Pancreas (tissue), 10 donors: ENCODE measurements at places on chromosomes 12 and 14.

DNA sequence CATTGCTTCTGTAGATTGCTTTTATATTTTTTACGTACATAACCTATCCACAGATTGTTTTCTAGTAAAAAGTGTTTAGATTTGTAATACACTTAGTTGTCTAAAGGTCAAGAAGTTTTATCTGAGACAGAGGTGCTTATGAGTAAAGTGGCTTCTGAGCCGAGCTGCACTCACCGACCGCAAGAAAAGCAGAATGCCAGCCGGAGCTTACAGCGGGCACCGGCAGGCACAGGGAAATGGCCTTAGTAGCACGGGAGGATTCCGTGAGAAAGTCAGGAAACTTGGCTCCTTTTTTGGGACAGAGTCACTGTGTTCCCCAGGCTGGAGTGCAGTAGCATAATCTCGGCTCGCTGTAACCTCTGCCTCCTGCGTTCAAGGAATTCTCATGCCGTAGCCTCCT is 29.8 kb downstream of the PIWIL1 start:
- DNase-seq = no peak

DNA sequence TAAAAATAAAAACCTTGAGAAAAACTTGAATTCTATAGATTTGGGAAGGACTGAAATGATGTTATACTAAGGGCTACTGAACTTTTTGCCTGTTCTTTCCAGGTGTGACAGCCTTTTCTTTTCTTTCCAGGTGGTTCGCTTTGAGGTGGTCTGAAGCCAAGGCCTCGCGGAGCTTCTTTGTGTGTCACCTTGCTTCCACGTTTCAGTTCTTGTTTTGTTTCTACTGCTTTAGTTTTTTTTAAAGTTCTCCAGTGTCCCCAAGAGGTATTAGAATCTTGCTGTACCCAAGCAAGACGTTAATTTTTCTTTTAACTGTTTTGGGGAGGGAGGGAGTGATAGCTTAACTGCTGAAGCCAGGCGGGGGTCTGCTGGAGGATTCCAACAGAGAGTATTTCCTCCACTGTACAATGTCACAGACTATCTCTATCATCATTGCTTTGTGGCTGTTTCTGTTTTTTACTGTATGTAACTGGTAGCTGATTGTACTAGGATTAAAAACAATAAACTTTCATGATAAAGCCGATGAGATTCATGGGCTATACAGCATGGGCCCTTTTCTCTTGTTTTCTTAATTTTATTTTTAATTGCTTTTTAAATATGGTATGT is 40.2 kb downstream of the PROX2 start:
- no peak for DNase-seq

DNA sequence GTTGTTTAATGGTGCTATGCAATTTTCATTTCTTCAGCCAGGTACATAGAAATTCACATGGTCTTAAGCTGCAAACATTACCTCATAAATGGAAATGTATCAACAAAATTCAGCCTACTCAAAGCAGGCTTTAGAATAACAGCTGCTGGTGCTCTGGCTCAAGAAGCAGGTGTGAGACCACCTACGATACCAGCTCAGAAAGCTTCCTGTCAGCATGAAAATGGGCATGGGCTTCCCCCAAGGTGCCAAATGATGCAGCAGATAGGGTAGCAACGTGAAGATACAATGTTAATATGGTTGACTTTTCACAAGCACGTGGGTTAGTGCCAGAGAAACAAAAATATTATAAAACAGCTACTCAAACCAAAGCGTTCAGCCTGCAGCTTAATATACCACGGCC is 343.4 kb upstream of the PRICKLE1 start:
- no peak for DNase-seq

DNA sequence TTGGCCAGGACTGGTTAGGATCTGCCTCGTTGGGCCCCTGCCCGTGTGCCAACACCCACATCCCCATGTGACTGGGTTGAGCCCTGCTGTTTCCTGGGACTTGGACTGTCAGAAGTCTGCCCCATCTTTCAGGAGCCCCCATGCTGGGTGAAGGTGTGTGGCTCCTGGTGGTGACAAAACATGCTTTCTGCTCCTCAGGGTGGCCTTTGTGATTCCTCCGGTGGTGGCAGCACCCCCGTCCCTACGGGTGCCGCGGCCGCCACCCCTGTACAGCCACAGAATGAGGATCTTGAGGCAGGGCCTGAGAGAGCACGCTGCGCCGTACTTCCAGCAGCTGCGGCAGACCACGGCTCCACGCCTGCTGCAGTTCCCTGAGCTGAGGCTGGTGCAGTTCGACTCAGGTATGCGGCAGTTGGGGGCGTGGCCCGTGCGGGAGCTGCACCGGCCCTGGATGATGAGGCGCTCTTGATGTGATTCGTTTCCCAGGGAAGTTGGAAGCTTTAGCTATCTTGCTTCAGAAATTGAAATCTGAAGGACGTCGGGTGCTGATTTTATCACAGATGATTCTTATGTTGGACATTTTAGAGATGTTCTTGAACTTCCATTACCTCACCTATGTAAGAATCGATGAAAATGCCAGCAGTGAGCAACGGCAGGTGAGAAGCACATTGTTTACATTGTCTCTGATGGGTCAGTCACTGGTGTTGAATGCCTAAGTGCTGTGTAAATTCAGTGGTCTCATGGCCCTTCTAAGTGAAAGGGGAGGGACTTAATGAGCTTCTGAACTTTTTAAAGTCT is 80.0 kb downstream of the EP400 start:
- no peak for DNase-seq

- no peak for DNase-seq
Measured at GRCh38 chr12:38157274-38157932, 159.2 kb upstream of the ALG10B start.

DNA sequence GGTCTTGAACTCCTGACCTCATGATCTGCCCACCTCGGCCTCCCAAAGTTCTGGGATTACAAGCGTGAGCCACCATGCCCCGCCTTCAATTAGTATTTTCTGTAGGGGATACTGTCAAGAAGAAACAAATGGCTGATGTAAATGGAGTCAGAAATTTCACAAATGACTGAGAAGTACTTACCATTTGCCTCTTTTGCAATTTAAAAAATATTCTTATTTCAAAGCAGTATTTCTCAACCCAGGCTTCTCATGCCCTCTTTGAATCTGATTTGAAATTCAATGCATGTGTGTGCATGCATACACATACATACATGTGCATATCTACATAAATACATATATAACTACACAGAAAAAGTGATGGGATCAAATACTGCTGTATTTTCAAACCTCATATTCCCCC is 4.4 kb downstream of the PSMA6 start:
- no peak for DNase-seq

GRCh38 chr14:59438195-59438647 is 27.0 kb downstream of the GPR135 start:
- no peak for DNase-seq

GRCh38 chr12:128786741-128787391 is 36.9 kb downstream of the SLC15A4 start:
- DNase-seq = no peak

DNA sequence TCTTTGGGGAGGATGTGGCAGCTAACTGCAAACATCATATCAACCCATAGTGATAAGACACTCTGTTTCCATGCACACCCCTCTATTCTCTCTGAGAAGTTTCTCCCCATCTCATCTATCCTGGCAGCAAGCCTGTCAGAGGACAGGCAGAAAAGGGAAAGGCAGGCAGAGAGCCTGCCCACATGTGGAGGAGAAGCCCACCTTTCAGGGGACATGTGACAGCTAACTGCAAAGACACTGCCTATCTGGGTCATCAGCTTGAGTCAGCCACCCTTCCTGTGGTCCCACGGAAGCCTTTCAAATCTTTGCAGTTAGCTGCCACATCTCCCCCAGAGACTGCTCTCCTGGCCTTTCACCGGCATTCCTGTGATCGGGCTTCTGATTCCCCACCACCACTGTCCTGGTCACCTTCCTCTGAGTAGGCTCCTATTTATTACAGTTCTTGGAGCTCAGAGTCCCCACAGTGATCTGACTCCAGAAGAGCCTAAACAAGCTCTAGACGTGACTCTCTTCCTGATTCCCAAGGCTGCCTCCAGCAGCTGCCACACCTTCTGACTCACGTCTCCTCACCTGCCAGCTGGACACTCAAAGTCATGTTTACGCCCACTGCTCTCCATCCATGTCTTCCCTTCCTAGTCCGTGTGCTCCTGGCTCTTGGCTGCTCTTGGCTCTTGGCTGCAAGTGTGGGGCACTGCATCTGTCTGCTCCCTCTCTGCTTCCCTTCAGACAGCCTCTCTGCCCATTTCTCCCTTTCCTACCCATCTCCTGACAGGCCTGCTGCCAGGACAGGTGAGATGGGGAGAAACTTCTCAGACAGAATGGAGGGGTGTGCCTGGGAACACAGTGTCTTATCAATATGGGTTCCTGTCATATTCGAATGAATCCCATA is 7.5 kb upstream of the KRT1 start:
- no peak for DNase-seq

DNA sequence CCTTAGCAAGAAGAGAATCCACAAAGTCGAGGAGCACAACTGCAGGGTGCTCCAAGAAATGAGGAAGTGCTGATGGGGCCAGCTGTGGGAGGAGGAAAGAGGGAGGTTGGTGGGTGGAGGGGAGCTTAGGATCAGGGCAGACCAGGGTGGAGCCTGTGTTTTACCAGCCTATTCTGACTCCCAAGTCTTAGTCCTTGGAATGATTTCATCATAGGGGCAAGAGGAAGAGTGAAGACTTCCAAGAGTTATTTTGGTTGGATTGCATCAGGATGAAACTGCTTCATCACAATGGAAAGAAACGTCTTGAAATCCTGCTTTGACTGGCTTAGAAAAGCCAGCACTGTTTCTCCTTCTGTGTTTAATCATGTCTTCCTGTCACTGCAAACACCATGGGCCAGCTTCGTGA is 194.0 kb downstream of the DPF3 start:
- no peak for DNase-seq
